Type B pancreatic cell (in vitro differentiated cells): ENCODE measurements at places on chromosomes 1 and 21.
A peak's percentile ranks its signal among the peaks of the same experiment; 100 is the strongest.

DNA sequence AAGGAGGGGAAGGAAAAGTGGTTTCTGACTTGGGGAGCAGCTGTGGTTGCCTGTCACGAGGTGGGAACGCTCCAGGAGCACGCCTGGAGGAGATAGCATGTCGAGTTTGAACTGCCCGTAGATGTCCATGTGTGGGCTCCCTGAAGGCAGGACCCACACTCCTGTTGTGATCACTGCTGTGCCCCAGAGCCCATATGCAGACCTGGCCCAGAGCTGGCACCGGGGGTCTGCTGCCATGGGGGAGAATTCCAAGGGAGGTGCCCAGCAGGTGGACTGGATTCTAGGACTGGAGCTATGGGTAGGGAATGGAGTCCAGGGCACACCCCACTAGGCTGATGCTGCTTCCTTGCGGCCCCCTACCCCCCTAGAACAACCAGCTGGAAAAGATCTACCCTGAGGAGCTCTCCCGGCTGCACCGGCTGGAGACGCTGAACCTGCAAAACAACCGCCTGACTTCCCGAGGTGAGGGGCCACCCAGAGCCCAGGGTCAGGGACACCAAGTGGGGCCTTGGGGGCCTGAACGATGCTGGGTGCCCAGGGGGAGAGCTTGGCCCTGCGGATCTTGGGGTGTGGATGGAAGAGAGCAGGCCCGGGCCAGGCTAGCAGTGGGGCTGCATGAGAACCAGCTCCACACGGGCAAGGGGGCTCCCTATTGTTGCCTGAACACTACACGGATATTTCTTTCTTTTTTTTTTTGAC, 9.3 kb downstream of the PODN start:
- DNase-seq: peak; percentile 64

- DNase-seq: no peak
Observed at GRCh38 chr1:31410871-31411270, 2.1 kb upstream of the SERINC2 start.

- DNase-seq: no peak
Observed at GRCh38 chr1:58968360-58968952, 184.6 kb upstream of the JUN start.

- DNase-seq: peak; percentile 83
Observed at GRCh38 chr1:44237721-44238457, 24.6 kb downstream of the DMAP1 start.

DNA sequence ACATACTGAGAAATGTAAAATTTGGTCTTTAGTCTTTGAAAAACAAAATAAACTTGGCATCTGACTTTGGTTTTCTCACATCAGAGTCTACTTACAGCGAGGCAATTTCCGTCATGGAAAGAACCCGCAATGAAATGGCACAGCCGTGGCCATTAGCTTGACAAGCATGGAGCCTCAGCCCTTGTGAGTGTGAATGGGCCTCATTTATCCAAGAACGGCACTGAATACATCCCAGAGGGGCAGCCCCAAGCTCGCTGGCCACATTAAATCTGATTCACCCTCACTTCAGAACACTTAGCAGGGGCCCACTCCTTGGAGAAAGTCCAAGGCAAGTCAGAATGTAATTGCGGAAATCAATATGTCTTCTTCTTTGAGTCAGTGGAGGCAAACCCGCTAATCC, 64.8 kb downstream of the ERG start:
- no peak for DNase-seq

DNA sequence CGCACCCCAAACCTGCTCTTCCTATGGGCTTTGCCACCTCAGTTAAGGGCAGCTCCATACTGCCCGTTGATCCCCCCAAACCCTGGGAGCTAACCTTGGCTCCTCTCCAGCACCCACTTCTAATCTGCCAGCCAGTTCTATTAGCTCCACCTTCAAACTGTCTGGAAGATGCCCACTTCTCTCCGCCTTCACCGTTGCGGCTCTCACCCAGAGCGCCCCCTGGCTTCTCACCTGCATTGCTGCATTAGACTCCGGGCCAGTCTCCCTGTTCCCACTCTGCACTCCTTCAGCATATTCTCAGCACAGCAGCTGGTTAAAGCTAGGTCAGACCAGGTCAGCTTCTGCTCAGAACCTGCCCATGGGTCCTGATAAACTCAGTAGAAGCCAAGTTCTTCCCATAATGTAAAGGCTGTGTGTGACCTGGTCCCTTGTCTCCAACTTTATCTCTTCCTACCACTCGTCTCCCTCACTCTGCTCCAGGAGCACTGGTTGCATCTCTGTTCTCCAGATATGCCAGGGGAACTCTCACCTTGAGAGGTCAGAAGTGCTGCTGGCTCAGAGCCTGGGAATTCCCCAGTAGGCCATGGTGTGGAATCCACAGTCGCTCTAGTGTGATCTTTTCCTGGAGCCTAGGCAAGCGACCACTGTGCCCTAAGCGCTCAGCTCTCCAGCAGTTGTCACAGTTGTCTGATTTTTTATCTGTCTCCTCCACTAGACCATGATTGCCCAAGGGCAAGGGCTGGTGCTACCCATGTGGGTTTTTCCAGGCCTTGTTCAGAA, 150.3 kb downstream of the HMGB4 start:
- DNase-seq: peak; percentile 63

DNA sequence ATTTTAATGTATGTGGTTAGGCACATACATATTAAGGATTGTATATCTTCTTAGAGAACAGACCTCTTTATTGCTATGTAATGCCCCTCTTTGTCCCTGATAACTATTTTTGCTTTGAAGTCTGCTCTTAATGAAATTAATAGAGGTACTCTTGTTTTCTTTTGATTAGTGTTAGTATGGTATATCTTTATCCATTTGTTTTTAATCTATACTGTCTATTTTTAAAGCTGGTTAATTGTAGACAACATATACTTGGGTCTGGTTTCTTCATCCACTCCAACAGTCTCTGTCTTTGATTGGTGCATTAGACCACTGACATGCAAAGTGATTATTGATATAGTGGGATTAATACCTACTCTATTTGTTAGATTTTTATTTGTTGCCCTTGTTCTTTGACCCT, 36.0 kb downstream of the LEPR start:
- no peak for DNase-seq

- DNase-seq: no peak
Observed at GRCh38 chr21:41234569-41234968, 66.6 kb downstream of the BACE2 start.

- no peak for DNase-seq
Observed at GRCh38 chr1:215568299-215568692, 1.2 kb downstream of the KCTD3 start.

GRCh38 chr1:181608948-181609347, 125.6 kb downstream of the CACNA1E start:
- DNase-seq: no peak

GRCh38 chr1:10495475-10495817, 20.7 kb downstream of the PEX14 start:
- no peak for DNase-seq

GRCh38 chr1:207321790-207322645, 540 bp downstream of the CD55 start:
- DNase-seq: no peak

GRCh38 chr1:66403007-66403731, 130.8 kb upstream of the SGIP1 start:
- DNase-seq: no peak

GRCh38 chr21:44329971-44330681, 9.1 kb downstream of the CFAP410 start:
- no peak for DNase-seq

GRCh38 chr1:237186675-237187074, 144.7 kb downstream of the RYR2 start:
- no peak for DNase-seq

- no peak for DNase-seq
Observed at GRCh38 chr1:183178545-183178944, 7.5 kb upstream of the LAMC2 start.

GRCh38 chr1:94535879-94536278, 5.7 kb downstream of the F3 start:
- no peak for DNase-seq

GRCh38 chr21:28356422-28356821, 636.3 kb downstream of the LTN1 start:
- DNase-seq: no peak

DNA sequence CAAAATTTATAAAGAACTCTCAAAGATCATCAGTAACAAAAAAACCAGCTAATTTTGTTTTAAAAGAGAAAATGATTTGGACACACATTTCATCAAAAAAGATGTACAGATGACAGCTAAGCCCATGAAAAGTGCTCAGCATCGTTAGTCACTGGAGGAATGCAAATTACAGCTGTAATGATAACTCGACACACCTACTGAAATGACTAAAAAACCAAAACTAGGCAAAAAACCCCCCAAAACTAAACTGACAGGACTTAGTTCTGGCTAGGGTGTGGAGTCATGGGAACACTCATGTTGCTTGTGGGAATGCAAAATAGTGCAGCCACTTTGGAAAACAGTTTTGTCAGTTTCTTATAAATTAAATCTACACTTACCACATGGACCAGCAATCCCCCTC, 59.5 kb downstream of the CNIH3 start:
- DNase-seq: no peak

DNA sequence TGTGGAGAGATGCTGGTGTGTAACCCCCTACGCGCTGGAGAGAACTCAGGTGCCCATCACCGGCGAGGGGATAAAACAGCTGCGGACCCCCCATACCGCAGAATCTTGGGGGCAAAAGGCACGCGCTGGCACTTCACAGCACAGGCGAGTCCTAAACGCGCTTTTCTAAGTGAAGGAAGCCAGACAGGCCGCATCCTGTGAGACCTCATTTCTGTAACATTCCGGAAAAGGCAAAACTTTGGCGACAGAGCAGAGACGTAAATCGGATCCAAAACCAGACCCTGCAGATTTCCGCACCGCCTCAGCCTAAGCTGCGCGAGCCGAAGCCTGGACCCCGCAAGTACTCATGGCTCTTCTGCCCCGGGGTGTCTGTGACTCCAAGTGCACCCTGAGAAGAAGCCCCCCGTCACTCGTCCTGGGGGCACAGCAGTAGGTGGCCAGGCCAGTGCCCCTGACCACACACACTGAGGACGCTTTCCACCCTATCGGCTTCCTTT, 60.9 kb downstream of the SLX9 start:
- no peak for DNase-seq

- no peak for DNase-seq
Observed at GRCh38 chr1:180042988-180043622, 88.5 kb downstream of the CEP350 start.

GRCh38 chr1:16900751-16901150, 5.0 kb downstream of the RNU1-2 start:
- DNase-seq: no peak

GRCh38 chr1:174991473-174991872, 8.3 kb upstream of the CACYBP start:
- DNase-seq: no peak

- DNase-seq: peak; percentile 31
Observed at GRCh38 chr1:41623736-41624135, 139.3 kb upstream of the EDN2 start.

DNA sequence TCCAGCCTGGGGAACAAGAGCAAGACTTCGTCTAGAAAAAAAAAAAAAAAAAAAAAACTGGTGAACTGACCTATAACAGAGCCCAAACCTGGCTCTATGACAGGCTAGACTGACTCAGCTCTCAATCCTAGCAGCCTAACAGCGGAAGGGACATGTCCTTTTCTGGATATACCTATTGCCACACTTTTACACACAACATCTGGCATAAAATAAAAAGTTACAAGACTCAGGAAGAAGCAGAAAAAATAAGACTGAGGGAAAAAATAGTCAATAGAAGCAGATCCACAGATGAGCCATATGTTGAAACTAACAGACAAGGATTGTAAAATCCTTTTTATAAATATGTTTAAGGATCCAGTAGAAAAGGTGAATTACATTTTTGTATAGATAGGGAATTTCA, 57.5 kb upstream of the IPO9 start:
- no peak for DNase-seq
